ENCODE measurements at places on chromosomes 7 and 10.

- DNase-seq = no peak
Measured at GRCh38 chr10:45505311-45505710, 131.3 kb downstream of the ALOX5 start.

DNA sequence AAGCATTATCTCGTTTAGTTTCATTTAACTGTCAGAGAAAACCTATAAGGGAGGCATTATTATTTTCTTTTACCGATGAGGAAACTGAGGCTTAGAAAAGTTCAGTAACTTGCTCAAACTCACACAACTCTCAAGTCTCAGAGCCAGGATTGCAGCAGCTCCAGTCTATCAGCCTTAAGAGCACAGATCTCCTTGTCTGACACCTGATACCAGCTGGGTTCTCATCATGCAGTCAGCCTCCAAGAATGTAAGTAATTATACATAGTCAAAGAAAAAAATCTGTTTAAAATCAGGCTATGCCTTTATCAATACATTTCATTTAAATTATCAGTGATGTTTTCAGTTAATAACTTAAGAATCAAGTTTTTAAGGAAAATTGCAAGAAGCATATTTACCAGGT lies 236.6 kb upstream of the TCF7L2 start:
- DNase-seq = no peak

DNA sequence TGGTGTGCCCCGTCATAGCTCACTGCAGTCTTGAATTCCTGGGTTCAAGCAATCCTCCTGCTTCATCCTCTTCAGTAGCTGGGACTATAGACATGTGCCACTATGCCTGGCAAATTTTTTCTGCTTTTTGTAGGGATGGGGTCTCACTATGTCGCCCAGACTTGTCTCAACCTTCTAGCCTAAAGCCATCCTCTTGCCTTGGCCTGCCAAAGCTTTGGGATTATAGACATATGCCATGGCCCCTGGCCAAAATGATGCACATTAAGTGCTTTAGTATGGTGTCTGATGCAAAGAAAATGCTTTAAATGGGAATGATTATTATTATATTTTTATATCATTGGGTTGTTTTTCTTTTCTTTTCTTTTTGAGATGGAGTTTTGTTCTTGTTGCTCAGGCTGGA lies 33.2 kb upstream of the VCL start:
- no peak for DNase-seq

GRCh38 chr7:106114716-106115383 lies 2.7 kb upstream of the SYPL1 start:
- no peak for DNase-seq

DNA sequence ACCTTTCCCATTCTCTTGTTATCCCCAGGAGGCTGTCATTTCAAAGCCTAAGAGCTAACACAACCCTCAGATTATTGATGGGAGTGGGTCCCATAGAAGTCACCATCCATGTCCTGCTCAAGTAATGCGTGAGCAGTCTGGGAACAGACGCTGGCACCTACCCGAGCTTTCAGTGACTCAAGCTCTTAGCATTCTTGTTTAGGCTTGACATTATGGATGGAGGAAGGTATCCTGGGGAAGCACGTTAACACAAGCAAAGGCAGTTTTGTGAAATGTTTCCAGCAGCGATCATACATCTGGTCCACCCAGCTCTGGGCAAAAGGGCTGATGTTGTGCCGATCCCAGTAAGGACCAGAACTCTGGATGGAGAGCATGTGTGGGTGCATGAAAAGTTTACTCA lies 30.0 kb upstream of the AUTS2 start:
- no peak for DNase-seq

DNA sequence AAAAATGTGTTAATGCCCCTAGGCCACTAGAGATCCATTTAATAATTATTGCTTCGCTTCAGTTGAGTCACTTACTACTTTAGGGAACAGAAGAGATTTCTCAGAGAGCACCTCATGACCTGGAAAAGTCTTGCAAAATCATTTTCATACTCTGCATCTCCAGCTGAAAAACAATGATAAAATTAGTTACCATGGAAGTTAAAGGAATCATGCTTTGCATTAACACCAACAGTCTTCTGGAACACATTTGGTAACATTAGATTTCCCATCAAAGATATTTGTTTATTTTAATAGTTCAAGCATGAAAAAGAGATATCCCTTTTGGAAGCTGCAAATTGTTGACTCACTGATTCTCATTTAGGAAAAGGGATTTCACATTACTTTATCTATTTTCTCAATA lies 1.8 kb upstream of the STEAP2 start:
- no peak for DNase-seq

GRCh38 chr10:112950714-112951358 lies 789 bp downstream of the TCF7L2 start:
- peak; percentile 38 for DNase-seq

GRCh38 chr10:101228153-101228965 lies 904 bp downstream of the LBX1 start:
- DNase-seq = no peak

GRCh38 chr10:113493882-113494301 lies 59.0 kb upstream of the HABP2 start:
- no peak for DNase-seq

GRCh38 chr7:146781352-146782116 lies 664.9 kb downstream of the CNTNAP2 start:
- no peak for DNase-seq

GRCh38 chr10:72392571-72392970 lies 37.9 kb upstream of the DNAJB12 start:
- peak; percentile 18 for DNase-seq

DNA sequence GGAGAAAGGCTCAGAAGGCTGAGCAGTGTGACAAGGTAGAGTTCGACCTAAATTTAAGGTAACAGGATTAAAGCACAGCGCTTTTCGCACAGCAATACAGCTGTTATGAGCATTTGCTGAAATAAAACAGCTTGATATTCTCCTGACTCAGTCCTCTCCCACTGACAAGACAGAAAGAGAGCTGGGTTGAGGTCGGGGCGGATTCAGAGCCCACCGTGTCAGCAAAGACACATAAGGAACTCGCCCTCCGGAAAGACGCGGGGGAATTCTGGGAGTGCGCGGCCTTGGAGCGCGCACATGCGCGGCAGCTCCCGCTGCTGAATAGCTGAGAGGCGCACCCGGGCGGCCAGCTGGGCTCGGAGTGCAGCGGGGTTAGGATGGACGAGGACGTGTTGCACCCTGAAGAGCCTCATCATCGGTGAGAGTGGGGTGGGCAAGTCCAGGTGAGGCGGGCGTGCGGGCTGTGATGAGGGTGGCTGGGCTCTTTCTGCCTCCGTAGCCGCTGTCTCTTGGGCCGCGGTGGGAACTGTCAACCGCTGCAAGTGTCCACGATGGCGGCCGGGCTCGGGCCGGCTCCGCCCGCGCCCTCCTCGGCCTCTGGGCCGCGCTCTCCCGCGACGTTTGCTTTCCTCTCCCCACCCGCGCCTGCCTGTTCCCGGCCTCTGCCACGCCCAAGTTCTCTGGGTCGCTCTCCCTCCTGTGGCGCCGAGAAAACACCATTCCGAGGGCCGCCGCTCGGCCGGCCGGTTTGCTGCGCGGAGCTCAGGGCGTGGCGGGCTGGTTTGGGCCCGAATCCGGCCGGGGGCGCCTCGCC lies 120.6 kb downstream of the LYZL1 start:
- DNase-seq = peak; percentile 75

GRCh38 chr7:27156916-27157701 lies 634 bp upstream of the HOXA7 start:
- no peak for DNase-seq

GRCh38 chr10:3573498-3573897 lies 211.5 kb downstream of the KLF6 start:
- DNase-seq = no peak

DNA sequence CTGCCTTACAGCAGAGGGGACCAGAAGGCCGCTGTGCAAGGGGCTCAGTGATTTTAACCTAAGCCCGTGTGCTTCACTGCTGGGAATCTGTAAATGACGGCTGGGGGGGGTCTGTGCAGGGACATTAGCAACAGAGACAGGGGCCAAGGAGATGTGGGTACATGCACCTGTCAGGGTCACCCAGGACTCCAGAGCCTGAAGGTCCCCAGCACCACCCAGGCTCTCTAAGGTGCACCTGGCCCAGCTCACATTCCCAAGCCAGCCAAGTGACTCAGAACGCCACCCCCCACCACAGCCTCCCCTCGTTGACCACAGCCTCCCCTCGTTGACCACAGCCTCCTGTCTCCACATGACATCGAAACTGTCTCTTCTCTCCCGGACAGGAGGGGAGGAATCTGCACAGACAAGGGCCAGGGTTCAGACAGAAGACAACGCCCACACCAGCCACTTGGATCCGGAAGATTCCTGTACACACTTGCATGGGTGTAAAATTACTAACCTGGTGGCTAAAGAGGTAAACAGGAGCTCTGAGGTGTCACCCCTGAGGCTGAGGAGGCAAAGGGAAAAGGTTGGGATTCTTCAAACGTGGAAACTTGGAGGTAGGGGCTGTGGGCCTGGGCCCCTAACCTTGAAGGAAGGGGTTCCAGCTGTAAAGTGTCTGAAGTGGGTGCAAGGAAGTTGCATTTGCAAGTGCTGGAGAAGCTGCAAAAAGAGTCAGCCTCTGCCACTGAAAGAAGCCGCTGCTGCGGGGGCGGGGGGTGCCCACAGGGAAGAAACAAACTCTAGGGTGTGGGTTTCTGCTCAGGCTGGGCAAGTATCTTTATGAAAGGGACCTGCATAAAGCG lies 27.0 kb downstream of the CALML3 start:
- peak; percentile 6 for DNase-seq

DNA sequence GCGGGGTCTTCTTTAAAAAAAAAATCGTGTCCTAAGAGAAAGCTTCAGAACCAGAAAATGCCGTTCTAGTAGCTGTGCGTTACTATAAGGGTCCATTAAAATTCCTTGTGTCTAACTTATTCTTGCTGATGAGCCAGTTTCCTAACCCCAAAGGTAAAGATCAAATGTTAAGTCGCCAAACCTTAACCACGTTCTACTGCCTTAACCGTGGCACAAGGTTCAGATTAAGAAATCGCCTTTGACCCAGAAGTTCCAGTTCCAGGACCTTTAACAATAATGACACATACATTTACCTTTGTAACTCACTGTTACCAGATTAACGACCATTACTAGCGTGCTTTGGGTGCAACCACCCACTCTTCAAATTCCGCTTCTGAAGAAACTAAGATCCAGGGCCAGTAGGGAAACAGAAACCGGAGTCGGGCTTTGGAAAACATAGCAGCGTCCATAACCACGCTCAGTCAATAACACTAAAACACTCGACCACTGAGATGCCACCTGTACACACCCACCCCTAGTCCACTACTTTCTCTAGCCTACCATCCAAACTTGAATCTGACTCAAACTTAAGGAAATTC lies 620 bp downstream of the BET1 start:
- no peak for DNase-seq

- no peak for DNase-seq
Measured at GRCh38 chr7:89966067-89966664, 188.1 kb upstream of the STEAP1 start.

All from inflammatory macrophage (primary cell).